RCC 7860 (cell line): ENCODE measurements at places on chromosomes 11 and 22.

GRCh38 chr11:76685831-76686230, 15.3 kb upstream of the LRRC32 start:
- DNase-seq, result no peak

- DNase-seq, result no peak
Measured at GRCh38 chr11:87440076-87440770, 402.5 kb downstream of the TMEM135 start.

- no peak for DNase-seq
Measured at GRCh38 chr11:130694488-130695045, 221.7 kb downstream of the SNX19 start.

- DNase-seq, result no peak
Measured at GRCh38 chr11:57085611-57086010, 96.1 kb upstream of the LRRC55 start.

DNA sequence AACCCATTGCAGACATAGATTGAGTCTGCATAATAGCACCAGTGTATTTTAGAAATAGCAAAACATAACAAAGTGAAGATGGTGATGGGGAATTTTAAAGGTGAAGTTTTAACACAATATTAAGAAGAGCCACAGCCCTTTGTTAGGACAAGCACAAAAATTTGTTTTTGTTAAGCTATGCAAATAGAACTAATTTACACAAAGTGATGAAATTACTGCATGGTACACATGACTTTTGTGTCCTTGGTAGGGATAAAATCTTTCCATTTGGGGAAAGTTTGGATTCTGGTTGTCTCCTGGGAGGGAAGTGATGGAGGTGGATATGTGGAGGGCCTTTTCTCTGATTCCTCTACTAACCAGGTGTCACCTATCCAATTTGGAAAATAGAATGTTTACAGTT, 50.4 kb upstream of the MTNR1B start:
- no peak for DNase-seq

DNA sequence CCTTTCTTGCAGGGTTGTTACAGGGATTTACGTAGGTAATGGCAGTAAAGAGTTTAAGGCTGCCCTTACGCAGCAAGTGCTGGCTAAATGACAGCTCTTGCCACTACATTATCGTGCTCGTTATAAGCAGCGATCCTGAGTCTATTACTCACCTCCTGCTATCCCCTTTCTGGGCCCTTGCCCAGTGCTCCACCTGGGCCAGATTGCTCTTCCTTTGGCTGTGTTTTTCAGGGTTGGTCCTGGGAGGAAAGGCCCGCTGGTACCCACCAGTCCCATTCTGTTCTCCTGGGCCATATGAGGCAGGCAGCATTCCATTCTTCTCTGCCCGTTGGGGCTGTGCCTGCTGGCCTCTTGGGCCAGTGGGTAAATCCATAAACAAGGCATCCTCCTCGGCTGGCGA, 87.5 kb downstream of the C11orf58 start:
- DNase-seq, result no peak

DNA sequence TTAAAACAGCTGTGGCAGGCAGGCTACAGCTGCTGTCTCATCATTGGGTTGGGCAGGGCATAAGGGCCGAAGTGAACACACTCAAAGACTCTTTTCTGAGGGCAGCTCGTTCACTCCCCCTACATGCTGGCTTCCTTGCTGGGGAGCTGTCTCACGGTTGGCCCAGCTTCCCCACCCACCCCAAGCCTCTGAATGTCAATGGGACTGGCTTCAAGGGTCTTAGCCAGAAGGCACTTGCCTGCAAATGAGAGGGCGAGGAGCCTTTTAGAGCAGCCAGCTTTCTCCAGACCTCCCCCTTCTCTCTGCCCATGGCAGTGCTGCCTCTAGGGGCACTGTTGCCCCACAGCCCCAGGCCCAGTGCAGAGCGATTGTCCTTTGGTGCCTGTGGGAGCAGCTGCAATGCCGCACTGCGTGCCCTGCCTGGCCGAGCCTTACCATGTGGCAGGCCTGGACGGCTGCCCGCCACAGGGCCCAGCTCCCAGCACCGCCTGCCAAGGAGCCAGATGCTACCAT, 94.7 kb upstream of the RASSF10 start:
- DNase-seq, result no peak

GRCh38 chr11:112398798-112399478, 138.3 kb upstream of the PLET1 start:
- no peak for DNase-seq
